ENCODE measurements at places on chromosomes 1 and 21.
A peak's percentile ranks its signal among the peaks of the same experiment; 100 is the strongest.

DNA sequence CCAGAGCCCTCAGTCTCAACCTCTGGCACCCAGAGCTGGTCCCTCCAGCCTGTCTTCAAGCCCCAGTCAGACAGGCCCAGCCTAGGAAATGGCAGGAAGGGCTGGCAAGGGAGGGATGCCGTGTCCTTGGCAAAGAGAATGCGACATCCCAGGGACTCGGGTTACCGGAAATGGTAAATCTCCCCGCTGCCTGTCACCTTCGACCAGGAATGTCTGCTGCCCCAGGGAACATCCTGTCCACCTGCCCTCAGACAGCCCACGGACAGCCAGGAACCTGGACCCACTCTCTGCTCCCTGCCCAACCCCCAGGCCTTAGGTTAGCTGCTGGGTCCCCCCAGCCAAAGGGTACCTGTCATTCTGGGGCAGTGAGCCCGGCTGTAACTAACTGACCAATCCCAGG lies 23.9 kb downstream of the HSPG2 start:
- DNase-seq: no peak

DNA sequence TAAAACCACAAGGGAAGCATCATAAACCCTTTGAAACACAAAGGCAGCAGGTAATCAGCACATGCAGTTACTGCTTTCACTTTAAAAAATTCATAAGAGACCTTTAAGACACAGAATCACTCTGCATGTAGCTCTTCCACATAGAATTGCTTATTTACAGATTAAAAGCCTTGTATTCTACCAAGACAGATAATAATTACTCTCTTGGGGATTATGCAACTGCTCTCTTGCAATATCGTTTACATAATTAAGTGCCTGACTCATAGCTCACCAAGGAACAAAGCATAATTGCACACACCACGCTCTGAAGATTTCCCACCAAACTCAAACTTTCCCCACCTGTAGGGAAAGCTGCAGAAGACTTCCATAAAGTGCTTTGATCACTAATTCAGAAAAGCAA lies 87.9 kb downstream of the VAV3 start:
- DNase-seq: no peak

DNA sequence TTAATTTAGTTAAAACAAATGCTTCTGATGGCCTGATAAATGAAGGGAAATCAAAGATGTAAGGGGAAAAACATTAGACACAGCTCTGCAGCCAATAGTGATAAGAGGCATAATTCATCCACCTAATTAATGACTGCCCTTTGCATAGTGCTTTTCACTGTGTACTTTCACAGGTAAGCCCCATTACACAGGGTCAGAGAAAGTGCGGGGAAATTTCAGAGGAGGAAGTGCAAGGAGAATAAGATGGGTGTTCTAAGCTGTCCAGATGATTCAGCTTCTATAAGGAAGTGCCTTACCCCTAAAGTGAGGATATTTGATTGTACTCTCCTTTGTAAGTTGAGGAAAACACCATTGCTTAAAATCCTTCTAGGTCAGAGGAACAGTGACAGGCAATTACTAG lies 88.0 kb downstream of the NR5A2 start:
- DNase-seq: no peak

DNA sequence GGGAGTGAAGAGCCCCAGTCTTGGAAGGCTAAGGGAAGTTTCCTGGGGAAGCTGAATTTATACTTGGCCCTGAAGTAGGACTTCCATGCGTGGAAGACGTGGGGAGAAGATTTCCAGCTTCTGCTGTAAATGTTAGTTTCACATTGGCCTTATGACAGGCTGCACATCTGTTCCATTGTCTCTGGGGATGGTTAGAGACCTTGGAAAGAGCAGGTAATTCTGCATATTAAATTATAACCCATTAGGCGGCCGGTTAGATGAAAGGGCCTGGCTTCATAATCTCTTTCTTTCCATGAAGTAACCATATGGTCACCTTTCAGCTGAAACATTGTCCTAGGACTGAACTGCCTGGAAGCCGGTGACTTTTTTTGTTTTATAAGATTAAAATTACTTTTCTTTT lies 37.5 kb downstream of the DPT start:
- DNase-seq: no peak

GRCh38 chr1:21573971-21574465 lies 64.8 kb downstream of the ALPL start:
- peak; percentile 83 for DNase-seq

DNA sequence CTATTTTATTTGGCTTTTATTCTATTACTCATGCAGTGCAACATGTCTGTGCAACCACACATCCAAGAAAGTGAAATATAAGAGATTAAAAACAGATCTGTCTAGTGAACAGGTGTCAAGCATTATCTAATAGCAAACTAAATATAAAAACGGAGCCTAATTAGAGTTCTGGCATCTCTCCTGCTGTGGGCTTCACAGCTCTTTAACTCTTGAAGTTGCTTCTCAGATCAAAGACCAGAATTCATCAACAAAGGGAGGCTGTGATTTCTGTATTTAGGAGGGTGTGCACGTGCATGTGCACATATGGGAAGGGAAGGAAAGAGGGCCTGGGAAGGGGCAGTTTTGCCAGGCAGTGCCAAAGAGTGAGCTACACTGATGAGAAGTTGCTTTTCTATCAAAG lies 81.0 kb downstream of the MIS18A start:
- DNase-seq: peak; percentile 70

DNA sequence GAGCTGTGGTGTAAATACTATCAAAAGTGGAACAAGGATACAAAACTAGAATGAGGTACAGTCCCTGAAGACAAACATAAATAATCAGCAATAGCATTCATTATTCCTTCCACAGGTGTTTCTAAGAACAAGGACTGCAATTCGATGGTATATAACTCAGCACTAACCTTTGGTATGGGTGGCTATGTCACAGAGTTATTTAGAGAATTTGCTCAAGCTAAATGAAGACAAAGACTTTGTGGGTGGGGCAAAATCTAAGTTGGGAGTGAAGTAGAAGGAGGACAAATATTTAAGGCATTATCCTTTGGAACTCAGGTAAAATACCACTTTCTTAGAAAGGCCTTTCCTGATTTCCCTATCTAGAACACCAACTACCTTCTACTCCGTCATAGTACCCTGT lies 51.5 kb upstream of the CNN3 start:
- DNase-seq: no peak

GRCh38 chr1:161872506-161872905 lies 106.4 kb downstream of the ATF6 start:
- DNase-seq: no peak

DNA sequence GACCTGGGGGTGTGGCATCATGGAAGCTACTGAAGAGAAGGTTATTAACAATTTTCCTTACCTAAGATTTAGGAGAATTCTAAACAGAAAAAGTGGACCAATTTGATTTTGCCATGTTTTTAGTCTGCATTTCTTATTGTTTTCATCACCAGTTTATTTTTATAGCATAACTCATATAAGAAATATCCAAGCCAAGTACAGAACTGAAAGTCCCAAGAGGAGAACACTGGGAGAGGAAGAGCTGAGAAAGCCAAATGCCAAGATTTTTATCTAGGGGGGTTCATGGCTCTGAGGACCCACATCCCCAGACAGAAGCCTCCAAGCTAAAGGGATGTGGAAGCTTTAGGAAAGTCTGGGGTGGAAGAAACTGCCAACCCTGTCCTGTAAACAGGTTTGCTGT lies 109.4 kb upstream of the DUSP10 start:
- no peak for DNase-seq

DNA sequence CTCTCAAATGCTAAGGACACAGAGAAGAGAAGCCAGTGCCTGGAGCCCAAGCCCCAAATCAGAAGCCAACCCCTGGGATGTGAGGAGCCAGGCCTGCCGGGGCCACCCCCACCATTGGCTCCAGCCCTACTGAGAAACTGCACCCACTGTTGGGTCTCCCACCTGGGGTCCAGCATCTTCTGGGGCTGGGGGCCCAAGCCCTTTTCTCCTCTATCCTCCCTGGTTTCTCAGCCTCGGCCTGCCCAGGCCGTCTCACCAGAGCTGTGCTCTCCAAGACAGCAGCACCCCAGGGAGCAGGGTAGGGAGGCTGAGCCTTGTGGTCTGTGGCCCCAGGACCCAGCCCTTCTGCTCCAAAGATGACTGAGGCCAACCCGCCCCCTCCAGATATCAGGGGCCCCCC lies 37.9 kb downstream of the SDC3 start:
- no peak for DNase-seq

DNA sequence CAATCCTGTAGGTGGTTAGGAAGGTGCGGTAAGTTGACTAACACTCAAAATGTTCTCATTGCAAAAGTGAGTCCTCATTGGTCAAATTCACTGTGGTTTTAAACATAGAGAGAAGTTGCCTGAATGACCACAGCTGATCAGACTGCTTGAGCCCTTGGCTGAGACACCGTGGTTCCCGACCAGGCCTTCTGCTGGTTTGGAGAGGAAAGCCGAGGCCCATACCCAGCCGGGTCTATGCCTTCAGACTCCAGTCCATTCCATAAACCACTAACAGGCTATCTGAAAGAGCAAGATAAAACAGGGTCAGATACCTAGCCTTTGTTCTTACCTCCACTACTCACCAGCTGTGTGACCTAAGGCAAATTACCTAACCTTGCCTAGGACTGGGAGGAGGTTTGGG lies 133.9 kb downstream of the LMX1A start:
- no peak for DNase-seq

DNA sequence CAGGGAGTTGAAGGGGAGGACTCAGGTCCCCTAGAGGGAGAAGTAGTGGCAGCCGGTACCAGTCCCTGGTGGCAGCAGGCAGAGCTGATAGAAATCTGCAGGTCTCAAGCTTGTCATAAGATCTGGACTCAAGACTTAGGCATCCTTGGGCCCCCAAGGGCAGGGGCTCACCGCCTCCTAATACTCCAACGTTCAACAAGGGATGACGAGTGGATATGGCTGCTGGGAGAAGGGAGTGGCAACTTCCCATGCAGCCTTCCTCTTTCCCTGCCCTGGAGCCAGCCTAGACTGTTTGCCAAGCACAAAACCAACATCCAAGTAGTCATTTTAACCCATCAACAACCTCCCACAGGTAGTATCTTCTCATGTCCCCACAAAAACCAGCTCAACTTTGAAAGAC lies 6.9 kb downstream of the TRABD2B start:
- DNase-seq: no peak

- DNase-seq: no peak
Observed at GRCh38 chr1:207519505-207520399, 23.8 kb downstream of the CR1 start.

DNA sequence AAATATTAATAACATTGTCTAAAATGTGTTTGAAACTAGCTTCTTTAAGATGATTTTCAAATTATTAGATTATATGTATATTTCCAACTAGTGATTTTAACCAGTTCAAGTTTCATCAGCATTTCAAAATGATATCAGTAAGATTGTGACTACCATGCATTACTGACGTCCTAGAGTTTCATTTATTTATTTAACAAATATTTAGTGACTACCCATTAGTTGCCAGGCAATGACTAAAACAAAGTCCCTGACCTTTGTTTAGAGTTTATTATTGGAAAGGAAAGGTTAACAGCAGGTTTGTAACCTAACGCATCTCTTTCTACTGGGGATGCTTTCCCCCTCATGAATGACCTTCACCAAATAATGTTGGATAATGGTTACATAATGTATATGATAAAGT lies 7.6 kb upstream of the C4BPB start:
- no peak for DNase-seq

GRCh38 chr1:110465814-110466380 lies 14.9 kb downstream of the PROK1 start:
- no peak for DNase-seq

GRCh38 chr1:39305555-39305954 lies 101.1 kb downstream of the MACF1 start:
- no peak for DNase-seq

GRCh38 chr1:184350573-184350972 lies 36.3 kb upstream of the C1orf21 start:
- no peak for DNase-seq

DNA sequence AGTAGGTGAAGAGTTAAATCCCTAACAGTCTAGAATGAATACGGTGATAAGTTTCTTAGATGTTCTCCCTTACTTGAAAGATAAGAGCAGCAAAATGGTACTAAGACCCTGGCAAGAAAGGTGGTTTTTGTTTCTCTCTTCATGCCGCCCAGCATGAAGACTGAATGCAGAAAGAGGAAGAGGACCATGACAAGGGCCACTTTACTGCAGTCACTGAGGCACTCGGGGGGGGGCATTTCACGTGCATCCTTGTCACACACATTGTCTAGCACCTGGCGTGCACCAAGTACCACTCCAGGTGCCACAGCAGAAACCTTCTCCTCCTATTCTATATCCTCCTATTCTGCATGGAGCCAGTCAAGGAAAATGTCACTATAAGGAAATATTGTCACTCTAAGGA lies 222.0 kb downstream of the TOMM20 start:
- no peak for DNase-seq

GRCh38 chr1:28139025-28139712 lies 37.3 kb downstream of the PTAFR start:
- no peak for DNase-seq

- DNase-seq: no peak
Observed at GRCh38 chr1:186618401-186619170, 61.6 kb downstream of the PTGS2 start.

DNA sequence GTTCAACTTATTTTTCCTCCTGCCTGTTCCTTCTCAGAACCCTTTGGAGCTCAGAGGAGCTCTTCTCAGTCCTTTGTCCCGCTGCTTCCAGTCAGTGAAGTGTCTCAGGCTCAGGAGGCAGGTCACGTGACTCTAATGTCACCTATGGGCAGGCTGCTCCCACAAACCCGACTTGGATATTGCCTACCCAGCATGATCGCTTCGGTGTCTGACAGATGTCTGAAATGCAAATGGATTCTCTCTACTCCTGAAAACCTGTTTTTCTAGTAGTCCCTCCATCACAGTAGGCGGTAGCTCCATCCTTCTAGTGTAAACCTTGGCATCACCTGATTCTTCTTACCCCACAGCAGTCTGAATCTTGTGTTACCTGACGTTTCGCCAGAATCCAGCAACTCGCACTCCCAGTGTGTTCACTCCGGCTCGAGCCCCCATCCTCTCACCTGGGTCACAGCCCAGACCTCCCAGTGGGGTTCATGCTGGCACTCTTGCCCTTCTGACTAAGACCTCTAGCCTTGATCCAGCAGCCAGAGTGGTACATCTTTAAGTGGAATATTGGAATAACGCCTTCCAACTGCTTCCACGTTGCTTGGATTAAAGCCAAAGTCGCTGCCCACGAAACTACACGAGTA lies 5.4 kb downstream of the PADI6 start:
- peak; percentile 12 for DNase-seq

- no peak for DNase-seq
Observed at GRCh38 chr21:33036430-33037162, 10.9 kb downstream of the OLIG2 start.

DNA sequence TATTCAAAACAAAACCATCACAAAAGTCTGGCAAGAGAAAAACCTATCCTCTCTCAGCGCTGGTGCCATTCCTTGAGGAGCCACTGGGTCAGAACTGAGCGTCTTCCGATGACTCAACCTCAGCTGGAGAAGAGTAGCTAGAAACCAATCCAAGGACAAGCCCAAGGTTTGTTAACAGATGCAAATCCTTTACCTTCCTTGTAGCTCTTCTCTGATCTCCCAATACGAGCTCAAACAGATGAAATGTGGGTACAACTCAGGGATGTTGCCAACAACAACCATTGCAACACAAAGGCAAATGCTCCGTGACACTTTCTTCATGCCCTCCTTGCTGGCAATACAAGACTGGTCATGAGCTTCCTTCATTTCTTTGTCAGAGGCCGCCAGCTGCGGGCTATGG lies 337.1 kb downstream of the SIPA1L2 start:
- no peak for DNase-seq

GRCh38 chr1:93818570-93818959 lies 60.4 kb downstream of the DNTTIP2 start:
- no peak for DNase-seq

GRCh38 chr1:89953131-89953626 lies 41.7 kb upstream of the ZNF326 start:
- DNase-seq: no peak

Measured in NCI-H1417 treated with DMSO at 0.1 percent for 48 hours (cell line).